ENCODE measurements at places on chromosomes 1 and 21.

DNA sequence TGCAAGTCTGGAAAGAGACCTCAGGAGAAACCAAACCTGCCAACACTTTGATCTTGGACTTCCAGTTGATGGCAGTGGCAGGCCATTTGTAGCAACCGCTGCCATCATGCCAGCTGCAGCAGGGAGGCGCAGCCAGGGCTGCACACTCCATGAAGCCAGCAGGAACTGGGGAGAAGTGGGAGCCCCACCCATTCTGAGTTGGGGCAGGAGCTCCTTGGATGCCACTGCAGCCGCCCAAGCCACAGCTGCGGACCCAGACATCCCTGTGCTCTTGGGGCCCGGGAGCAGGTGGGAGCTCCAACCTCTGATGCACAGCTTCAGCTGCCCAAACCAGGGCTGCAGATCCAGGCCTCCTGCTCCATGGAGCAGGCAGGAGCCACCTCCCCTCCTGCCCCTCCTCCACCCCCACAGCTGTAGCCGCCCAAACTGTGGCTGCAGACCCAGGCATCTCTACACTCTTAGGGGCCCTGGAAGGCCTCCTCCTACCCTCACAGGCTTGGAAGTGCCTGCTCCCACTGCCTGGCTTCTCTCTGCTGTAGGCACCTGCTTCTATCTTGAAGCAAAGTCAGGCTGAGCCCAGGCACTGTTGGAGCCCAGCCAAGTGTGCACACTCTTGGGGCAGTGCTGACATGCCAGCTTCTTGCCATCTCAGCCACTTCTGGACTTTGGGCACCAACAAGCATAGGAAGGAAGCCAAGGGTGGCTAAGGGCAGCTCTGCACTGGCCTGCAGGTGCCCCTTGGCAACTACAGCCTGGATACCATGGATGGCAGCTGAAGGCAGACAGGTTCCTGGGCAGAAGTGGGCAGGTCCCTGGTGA, 20.0 kb upstream of the DISP1 start:
- H3K27ac ChIP-seq: no peak overlapping the region
- no peaks in the 10 kb centered on the region for H3K36me3 ChIP-seq
- no peak overlapping the region for H3K4me3 ChIP-seq
- H3K27me3 ChIP-seq: no peaks in the 10 kb centered on the region

DNA sequence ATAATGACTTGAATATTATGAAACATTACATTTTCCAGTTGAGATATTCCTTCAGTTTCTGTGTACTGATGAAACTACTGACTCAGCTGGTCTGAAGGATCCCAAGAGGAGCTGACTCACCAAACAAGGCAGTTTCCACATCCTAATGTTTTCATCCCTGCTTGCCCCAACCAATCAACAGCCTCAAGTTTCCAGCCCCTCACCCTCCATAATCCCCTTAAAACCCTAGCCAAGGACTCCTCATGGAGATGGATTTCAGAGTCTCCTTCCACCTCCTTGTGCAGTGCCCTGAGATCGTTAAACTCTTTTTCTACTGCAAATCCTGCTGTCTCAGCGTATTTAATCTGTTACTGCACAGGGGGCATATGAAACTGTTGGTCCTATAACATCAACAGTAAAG, 83.1 kb upstream of the HAO2 start:
- H3K27ac ChIP-seq: no peak overlapping the region
- no peaks in the 10 kb centered on the region for H3K4me1 ChIP-seq
- H3K27me3 ChIP-seq: no peaks in the 10 kb centered on the region
- no peak overlapping the region for H3K4me3 ChIP-seq

- DNase-seq: peak; percentile 77
- peak overlapping the region; percentile 17 for H3K4me3 ChIP-seq
Observed at GRCh38 chr1:159188375-159188788, 16.3 kb upstream of the ACKR1 start.

- H3K27ac ChIP-seq: no peak overlapping the region
- H3K4me3 ChIP-seq: no peak overlapping the region
- no peaks in the 10 kb centered on the region for H3K27me3 ChIP-seq
Observed at GRCh38 chr1:178692564-178693327, 32.3 kb upstream of the RALGPS2 start.

GRCh38 chr1:216566641-216567205, 143.5 kb upstream of the USH2A start:
- H3K27ac ChIP-seq: no peak overlapping the region
- no peaks in the 10 kb centered on the region for H3K36me3 ChIP-seq
- no peak for DNase-seq
- peaks cover 5% of the 10 kb centered on the region for H3K4me1 ChIP-seq
- no peak overlapping the region for H3K4me3 ChIP-seq
- no peaks in the 10 kb centered on the region for H3K27me3 ChIP-seq

- H3K4me3 ChIP-seq: no peak overlapping the region
- DNase-seq: no peak
- no peaks in the 10 kb centered on the region for H3K36me3 ChIP-seq
Observed at GRCh38 chr1:62335656-62336055, 16.4 kb upstream of the KANK4 start.

- no peak overlapping the region for H3K4me3 ChIP-seq
- H3K4me1 ChIP-seq: no peaks in the 10 kb centered on the region
- no peaks in the 10 kb centered on the region for H3K36me3 ChIP-seq
- no peak overlapping the region for H3K27ac ChIP-seq
- no peaks in the 10 kb centered on the region for H3K27me3 ChIP-seq
Observed at GRCh38 chr21:41730367-41730765, 36.5 kb downstream of the RIPK4 start.

DNA sequence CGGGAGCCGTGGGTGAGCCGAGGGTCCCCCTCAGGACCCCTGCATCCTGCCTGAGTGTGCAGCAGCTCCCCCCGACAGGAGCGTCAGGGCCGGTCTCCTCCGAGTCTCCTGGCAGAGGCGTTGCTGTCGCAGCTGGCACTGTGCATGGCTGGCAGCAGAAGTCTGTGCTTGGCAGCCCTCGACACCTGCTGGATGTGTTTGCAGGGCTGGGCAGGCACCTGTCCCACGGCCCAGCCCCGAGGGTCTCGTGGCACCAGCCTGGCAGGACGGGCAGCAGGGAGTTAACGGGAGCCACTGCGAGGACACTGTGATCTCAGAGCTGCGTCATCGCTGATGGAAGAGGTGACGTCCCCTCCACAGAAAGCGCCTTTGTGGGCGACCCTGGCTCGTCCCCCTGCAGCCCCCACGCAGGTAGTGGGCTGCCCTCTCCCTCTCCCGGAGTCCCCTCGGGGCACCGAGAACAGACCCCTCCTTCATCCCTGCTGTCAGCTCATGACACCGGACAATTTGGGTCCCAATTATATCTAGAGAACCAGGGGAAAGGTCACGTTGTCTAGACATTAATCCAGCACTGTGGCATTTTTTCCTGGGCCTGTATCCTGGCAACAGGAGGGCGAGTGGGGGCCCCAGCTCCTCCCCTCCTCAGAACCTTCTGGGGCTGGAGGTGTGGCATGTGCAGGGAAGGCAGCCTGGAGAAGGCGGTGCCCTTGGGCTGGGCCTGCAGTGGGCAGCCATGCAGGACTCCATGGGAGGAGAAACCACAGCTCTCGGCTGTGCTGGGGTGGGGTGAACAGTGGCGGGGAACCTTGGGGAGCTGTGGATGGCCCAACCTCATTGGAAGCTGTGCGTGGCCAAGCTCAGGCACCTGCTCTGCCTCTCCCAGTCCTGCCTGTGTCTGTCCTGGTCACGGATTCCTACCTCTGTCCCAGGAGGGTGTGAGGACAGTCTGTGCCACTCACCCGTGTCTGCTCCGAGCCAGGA, 15.4 kb downstream of the COL18A1 start:
- H3K36me3 ChIP-seq: no peaks in the 10 kb centered on the region
- no peaks in the 10 kb centered on the region for H3K27me3 ChIP-seq
- H3K4me1 ChIP-seq: no peaks in the 10 kb centered on the region
- no peak for DNase-seq
- peak overlapping the region; percentile 75 for H3K27ac ChIP-seq

DNA sequence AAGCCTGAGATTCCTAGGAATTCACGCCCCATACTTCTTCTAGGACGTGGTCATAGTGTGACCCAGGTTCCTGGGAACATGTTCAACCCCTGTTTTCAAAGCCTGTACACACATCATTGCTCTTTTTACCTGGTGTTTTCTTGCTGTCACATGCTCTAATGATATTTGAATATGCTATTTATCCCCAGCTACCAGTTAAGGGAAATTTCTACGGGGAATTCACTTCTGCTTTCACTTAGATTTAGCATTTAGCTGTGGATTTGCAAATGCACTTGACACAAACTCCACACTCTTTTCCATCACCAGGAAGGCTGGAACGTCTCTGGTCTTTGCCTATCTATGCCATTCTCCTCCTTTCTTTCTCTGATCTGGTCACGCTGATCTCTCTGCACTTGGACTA, 11.3 kb upstream of the SAMSN1 start:
- H3K27me3 ChIP-seq: no peaks in the 10 kb centered on the region
- no peak overlapping the region for H3K27ac ChIP-seq

DNA sequence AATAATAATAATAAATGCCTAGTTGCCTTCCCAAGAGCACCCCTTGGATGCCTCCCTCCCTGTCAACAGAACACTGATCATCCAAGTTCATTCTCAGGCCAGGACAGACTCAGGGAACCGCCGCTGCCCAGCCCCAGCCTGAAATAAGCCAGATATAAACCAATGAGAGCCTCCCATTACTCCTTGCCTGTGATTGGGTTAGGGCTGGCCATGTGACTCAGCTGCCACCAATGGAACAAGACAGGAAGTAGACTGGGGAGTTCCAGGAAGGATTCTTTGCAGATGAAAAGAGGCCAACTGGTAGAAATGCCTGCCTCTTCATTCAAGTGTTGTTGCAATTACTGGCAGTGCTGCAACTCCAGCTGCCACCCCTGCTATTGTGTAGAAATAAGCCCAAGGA, 146.4 kb upstream of the TIAM1 start:
- H3K36me3 ChIP-seq: no peaks in the 10 kb centered on the region
- H3K27me3 ChIP-seq: no peaks in the 10 kb centered on the region
- DNase-seq: no peak

DNA sequence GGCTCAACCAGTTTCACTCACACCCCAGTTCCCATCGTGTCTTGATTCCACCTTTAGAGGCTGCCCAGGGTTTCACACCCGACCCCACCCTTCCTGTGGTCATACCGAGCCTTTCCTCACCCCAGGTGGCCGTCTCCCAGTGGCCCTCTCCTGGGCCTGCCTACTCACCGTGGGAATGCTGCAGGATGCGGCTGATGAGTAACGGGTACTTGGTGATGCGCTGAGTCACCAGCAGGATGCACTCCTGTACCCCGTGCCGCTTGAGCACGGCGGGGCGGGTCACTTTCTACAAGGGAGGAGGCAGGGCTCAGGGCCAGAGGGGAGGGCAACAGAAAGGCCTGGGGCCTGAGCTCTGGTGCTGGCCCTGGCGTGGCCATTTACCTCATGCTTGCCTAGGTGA, 16.4 kb downstream of the ARHGEF2 start:
- H3K4me1 ChIP-seq: no peaks in the 10 kb centered on the region
- peak overlapping the region; percentile 72 for H3K27ac ChIP-seq
- DNase-seq: peak; percentile 84

Measured in right atrium auricular region (tissue), 2 donors.